ENCODE measurements at places on chromosomes 2 and 18.
A peak's percentile ranks its signal among the peaks of the same experiment; 100 is the strongest.

- DNase-seq: no peak
These were observed 10.2 kb downstream of the PROKR1 start for GRCh38 chr2:68653538-68653982.

- DNase-seq: no peak
These were observed 88.3 kb upstream of the MBOAT2 start for GRCh38 chr2:9091811-9092210.

GRCh38 chr18:69208545-69208944 lies 192.1 kb upstream of the DOK6 start:
- no peak for DNase-seq

- no peak for DNase-seq
These were observed 86.3 kb upstream of the LGALSL start for GRCh38 chr2:64367444-64368232.

- DNase-seq: peak; percentile 53
These were observed 21.9 kb downstream of the RTP5 start for GRCh38 chr2:241891315-241891987.

- no peak for DNase-seq
These were observed 6.5 kb downstream of the HNRNPLL start for GRCh38 chr2:38596229-38596628.

GRCh38 chr2:78540255-78540654 lies 485.2 kb upstream of the REG3G start:
- no peak for DNase-seq

GRCh38 chr2:202337151-202337550 lies 39.0 kb upstream of the BMPR2 start:
- no peak for DNase-seq

DNA sequence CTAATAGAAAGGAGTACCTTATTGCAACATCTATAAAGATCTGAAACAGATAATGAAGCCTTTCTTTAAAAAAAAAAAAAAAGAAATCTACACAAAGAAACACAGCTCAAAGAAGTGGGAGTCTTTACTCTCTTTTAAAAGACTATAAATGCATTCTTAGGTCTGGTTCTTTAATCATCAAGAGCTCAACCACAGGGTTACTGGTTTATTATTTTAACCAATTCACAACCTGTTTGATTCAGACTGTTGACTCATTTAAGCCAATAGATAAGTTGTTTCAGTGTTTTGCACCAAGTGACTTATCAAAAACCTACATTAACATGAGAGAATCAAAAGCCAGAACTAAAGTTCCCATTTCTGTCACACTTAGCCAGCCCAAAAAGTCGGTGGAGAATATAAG lies 93.1 kb downstream of the TCF4 start:
- no peak for DNase-seq

- no peak for DNase-seq
These were observed 4.8 kb downstream of the PJVK start for GRCh38 chr2:178455947-178456346.

Measured in SHP77 treated with DMSO at 0.1 percent for 48 hours (cell line).